Activated CD4-positive, alpha-beta T cell treated with anti-CD3 and anti-CD28 coated beads, Interleukin-2, amount 10 ng/mL, durations not matched to agents 24 days and 14 days (primary cell): ENCODE measurements at places on chromosomes 4 and X.
A peak's percentile ranks its signal among the peaks of the same experiment; 100 is the strongest.

DNA sequence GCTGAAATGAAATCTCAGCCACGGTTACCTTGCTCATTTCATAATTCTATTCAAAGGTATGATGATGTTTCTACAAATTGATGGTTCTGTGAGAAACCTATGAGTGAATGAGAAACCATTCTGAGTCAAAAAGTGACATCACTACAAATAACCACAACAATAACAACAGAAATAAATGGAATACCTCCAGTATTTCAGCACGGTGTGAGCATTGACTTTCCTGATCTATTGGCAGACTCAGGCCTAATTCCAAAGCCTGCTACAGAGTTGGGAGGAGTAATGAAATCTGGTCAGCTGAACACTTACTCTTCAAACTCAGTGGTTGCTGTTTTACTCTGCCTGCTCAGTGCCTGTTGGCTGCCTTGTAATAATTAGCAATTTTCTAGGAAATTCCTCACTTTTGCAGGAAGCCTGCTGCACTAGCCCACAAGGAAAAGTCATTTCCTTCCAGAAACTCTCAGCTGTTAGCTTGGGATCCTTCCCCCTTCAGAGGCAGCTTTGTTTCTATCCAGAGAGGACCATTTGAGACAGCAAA is 18.8 kb upstream of the SYNPO2 start:
- no peak overlapping the region for H3K27ac ChIP-seq
- H3K27me3 ChIP-seq, result peaks cover 13% of the 10 kb centered on the region
- DNase-seq, result no peak

DNA sequence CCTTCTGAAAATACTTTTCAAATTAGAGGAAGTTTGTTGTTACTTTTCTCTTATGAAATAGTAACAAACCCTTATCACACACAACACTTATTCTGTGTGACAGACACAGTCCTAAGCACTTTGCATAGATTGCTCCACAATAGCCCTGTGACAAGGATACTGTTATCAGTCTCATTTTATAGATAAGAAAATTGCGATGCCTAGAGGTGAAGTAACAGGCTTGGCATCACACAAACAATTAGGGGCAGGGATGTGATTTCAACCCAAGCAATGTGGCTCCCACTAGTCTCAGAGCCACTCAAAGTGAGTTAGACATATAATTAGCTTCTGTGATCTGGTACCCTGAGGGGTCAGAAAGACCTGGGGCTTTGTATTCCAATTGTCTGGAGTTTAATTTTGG is 339.9 kb downstream of the FBXO8 start:
- H3K27me3 ChIP-seq, result no peaks in the 10 kb centered on the region
- no peaks in the 10 kb centered on the region for H3K4me1 ChIP-seq
- no peak overlapping the region for H3K4me3 ChIP-seq

DNA sequence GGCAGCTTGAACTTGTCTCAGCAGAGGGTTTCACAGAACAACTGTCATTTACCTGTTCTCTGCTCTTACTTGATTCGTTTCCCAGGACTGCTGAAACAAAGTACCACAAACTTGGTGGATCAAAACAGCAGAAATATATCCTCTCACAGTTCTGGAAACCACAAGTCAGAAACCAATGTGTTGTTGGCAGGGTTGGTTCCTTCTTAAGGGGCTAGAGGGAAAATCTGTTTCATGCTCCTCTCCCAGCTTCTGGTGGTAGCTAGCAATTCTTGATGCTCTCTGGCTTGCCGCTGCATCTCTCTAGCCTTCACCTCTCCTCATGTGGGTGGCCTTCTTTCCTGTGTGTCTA is 4.7 kb downstream of the TLR8 start:
- no peak overlapping the region for H3K4me3 ChIP-seq
- H3K4me1 ChIP-seq, result peaks cover 15% of the 10 kb centered on the region

- H3K4me3 ChIP-seq, result peak overlapping the region; percentile 95
- H3K27me3 ChIP-seq, result no peaks in the 10 kb centered on the region
- H3K36me3 ChIP-seq, result peaks cover 11% of the 10 kb centered on the region
- peak overlapping the region; percentile 88 for H3K27ac ChIP-seq
- peak; percentile 76 for DNase-seq
- peaks cover 28% of the 10 kb centered on the region for H3K4me1 ChIP-seq
Measured at GRCh38 chr4:1290165-1290977, 680 bp downstream of the MAEA start.

DNA sequence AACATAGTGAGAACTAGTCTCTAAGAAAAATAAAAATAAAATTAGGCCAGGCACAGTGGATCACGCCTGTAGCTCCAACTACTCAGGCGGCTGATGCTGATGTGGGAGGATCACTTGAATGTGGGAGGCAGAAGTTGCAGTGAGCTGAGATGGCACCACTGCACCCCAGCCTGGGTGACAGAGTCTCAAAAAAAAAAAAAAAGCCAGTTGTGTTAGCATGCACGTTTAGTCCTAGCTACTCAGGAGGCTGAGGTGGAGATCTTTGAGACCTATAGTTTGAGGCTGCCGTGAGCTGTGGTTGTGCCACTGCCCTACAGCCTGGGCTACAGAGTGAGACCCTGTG is 2.5 kb downstream of the DCK start:
- H3K27ac ChIP-seq, result peak overlapping the region; percentile 94
- H3K27me3 ChIP-seq, result no peaks in the 10 kb centered on the region
- H3K36me3 ChIP-seq, result peaks cover 39% of the 10 kb centered on the region
- peaks cover 67% of the 10 kb centered on the region for H3K4me1 ChIP-seq

DNA sequence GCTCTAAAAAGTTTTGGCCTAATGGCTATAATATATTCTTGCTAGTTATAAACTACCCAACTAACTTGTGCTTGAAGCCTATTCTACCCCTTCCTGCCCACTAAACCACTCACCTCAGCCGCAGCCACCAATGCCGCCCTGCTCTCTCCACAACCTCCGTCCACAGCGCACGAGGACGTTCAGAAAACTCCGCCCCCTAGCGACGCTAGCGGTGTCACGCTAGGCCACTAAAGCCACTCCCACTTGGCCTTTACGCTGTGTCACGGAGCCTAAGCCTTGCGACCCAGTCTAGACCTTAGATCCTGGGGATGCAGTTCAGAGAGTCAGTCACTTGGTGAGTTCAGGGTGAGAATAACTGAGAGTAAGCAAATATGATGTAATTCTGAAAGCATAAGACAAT is at the start of gene TEX11:
Gene TEX11, minus strand, starts transcription at position 171 of the 400 bp plus-strand sequence. CDS start 922 bp downstream, outside the sequence.
- no peak within 1 kb of the TSS for H3K4me3 ChIP-seq
- peak; percentile 23 for DNase-seq
- H3K27ac ChIP-seq, result no peak within 1 kb of the TSS
- H3K4me1 ChIP-seq, result no peaks in the 10 kb centered on the region
- H3K27me3 ChIP-seq, result no peaks in the 10 kb centered on the region

DNA sequence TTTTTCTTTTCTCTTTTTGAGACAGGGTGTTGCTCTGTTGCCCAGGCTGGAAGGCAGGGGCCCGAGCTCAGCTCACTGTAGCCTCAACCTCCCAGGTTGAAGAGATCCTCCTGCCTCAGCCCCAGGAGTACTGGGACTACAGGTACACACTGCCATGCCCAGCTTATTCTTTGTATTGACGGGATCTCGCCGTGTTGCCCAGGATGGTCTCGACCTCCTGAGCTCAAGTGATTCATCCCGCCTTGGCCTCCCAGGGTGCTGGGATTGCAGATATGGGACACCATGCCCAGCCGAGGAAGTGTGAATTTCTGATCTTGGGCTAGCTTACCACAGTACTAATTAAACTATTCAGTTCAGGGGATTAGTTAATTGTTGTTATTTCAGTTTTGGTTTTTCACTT is 28.6 kb upstream of the FAM193A start:
- DNase-seq, result no peak

DNA sequence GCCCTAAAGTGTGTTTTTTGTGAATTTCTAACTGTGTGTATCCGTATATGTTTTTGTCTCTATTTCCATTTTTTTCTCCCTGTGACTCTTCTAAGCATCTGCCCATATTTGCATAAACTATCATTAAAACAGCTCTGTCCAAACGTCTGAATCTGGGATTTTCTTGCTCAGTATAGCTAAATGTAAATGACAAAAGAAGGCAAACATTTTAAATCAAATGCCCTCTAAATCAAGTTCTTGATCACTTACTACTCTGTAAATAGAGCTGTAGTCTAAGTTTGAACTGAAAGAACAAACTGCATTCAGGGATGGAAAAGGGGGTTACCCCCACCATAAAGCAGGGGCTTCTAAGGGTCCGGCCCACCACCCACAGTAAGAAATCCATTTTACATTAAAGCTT is 432.0 kb upstream of the FAM241A start:
- no peak overlapping the region for H3K27ac ChIP-seq
- no peak overlapping the region for H3K4me3 ChIP-seq
- no peaks in the 10 kb centered on the region for H3K36me3 ChIP-seq
- H3K27me3 ChIP-seq, result no peaks in the 10 kb centered on the region
- H3K4me1 ChIP-seq, result no peaks in the 10 kb centered on the region
- DNase-seq, result no peak

GRCh38 chr4:100060765-100061416 is 110.8 kb upstream of the H2AZ1 start:
- no peaks in the 10 kb centered on the region for H3K36me3 ChIP-seq
- DNase-seq, result no peak
- H3K4me3 ChIP-seq, result no peak overlapping the region
- peaks cover 2% of the 10 kb centered on the region for H3K27me3 ChIP-seq
- no peak overlapping the region for H3K27ac ChIP-seq

DNA sequence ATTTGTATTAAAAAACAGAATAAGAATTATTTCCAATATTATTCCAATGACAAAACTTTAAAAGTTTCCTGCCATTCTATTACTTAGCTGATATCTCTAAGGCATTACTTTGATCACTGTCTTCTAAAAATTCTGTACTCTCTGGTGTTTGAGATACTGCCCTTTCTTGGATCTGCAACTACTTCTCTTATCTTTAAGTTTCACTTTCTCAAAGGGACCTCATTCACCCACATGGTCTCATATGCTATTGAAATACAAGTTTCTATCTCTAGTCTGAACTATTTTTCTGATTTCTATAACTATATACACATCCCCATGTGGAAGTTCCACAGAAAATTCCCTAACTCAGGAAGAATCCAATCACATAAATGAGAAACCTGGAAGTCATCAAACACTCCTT is 22.2 kb downstream of the TMPRSS11E start:
- no peaks in the 10 kb centered on the region for H3K36me3 ChIP-seq
- peaks cover 6% of the 10 kb centered on the region for H3K4me1 ChIP-seq
- no peaks in the 10 kb centered on the region for H3K27me3 ChIP-seq

DNA sequence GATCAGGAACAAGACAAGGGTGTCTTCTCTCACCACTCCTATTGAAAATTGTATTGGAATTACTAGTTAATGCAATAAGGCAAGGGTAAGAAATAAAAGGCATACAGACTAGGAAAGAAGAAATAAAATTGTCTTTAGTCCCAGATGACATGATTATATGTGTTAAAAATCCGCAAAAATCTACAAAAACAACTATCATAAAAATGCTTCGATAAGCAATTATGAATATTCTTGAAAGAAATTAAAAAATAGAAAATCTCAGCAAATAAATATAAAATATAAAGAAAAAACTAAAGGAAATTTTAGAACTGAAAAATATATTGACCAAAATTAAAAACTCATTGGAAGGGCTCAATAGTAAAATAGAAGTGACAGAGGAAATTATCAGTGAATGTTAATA is 243.3 kb downstream of the ZNF674 start:
- no peaks in the 10 kb centered on the region for H3K4me1 ChIP-seq
- no peak overlapping the region for H3K27ac ChIP-seq
- H3K36me3 ChIP-seq, result no peaks in the 10 kb centered on the region
- peaks cover 3% of the 10 kb centered on the region for H3K27me3 ChIP-seq

- peaks cover 39% of the 10 kb centered on the region for H3K36me3 ChIP-seq
- DNase-seq, result no peak
- no peaks in the 10 kb centered on the region for H3K27me3 ChIP-seq
- H3K4me3 ChIP-seq, result no peak overlapping the region
- H3K4me1 ChIP-seq, result peaks cover 13% of the 10 kb centered on the region
- no peak overlapping the region for H3K27ac ChIP-seq
Measured at GRCh38 chrX:13717700-13718472, 16.5 kb downstream of the TRAPPC2 start.

- no peaks in the 10 kb centered on the region for H3K27me3 ChIP-seq
- H3K36me3 ChIP-seq, result no peaks in the 10 kb centered on the region
Measured at GRCh38 chrX:43386875-43387274, 269.2 kb upstream of the MAOA start.

GRCh38 chr4:7857993-7858392 is 81.7 kb downstream of the AFAP1 start:
- peak overlapping the region; percentile 67 for H3K27ac ChIP-seq
- peaks cover 46% of the 10 kb centered on the region for H3K4me1 ChIP-seq
- peaks cover 24% of the 10 kb centered on the region for H3K36me3 ChIP-seq
- peak overlapping the region; percentile 67 for H3K4me3 ChIP-seq

GRCh38 chr4:165715989-165716388 is 157.0 kb upstream of the TLL1 start:
- H3K27ac ChIP-seq, result no peak overlapping the region
- H3K36me3 ChIP-seq, result no peaks in the 10 kb centered on the region
- H3K4me1 ChIP-seq, result no peaks in the 10 kb centered on the region
- H3K27me3 ChIP-seq, result no peaks in the 10 kb centered on the region

GRCh38 chrX:19670321-19670750 is 155.0 kb upstream of the MAP3K15 start:
- H3K27me3 ChIP-seq, result no peaks in the 10 kb centered on the region
- H3K4me1 ChIP-seq, result peaks cover 24% of the 10 kb centered on the region
- H3K4me3 ChIP-seq, result no peak overlapping the region
- H3K36me3 ChIP-seq, result peaks cover 19% of the 10 kb centered on the region

DNA sequence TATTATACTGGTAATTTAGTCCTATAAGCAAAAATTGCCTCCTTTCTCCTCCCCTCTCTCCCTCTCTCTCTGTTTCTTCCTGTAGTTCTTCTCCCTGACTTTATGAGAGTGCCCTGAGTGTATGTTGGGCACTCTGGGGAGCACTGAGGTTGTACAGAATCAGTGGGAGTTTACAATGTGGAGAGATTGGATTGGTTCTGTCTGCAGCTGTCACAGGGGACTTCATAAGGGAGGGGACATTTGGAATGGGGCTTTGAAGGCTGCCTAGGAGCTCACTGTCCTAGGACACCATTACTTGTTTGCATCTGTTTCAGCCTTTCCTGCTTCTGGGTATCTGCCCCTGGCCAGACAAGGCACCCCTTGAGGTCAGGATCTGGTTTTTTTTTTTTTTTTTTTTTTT is 22.9 kb downstream of the SH3TC1 start:
- peaks cover 14% of the 10 kb centered on the region for H3K4me1 ChIP-seq
- no peak for DNase-seq
- peaks cover 37% of the 10 kb centered on the region for H3K36me3 ChIP-seq
- no peaks in the 10 kb centered on the region for H3K27me3 ChIP-seq

DNA sequence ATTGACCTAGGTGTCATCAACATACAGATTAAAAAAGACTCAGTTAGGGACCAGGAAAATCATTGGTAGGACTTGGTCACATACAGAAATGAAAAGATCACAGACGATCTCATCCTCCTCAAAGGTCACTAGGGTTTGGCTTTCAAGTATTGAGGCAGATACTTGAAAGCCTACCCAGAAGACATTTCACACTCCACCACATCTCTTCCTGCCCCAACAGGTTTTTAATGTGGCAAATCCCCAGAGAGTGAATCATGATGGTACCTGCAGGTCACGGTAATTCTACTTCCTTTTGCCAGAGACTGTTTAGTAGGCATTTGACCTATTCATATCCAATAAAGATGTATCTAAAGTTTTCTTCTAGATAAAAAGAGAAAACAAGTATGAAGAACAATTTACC is 44.1 kb downstream of the INPP4B start:
- peaks cover 10% of the 10 kb centered on the region for H3K36me3 ChIP-seq
- H3K27me3 ChIP-seq, result no peaks in the 10 kb centered on the region
- no peak overlapping the region for H3K27ac ChIP-seq
- H3K4me1 ChIP-seq, result peaks cover 14% of the 10 kb centered on the region
- no peak overlapping the region for H3K4me3 ChIP-seq

GRCh38 chr4:42293967-42294813 is 103.1 kb upstream of the SHISA3 start:
- no peak overlapping the region for H3K4me3 ChIP-seq
- DNase-seq, result no peak
- H3K27ac ChIP-seq, result no peak overlapping the region
- H3K4me1 ChIP-seq, result no peaks in the 10 kb centered on the region
- no peaks in the 10 kb centered on the region for H3K36me3 ChIP-seq
